ENCODE measurements at places on chromosomes 2 and 18. TPM values are rescaled to one million over a fixed set of nuclear protein-coding genes. Genes with fewer than 3 reads are reported as not detected.
A peak's percentile ranks its signal among the peaks of the same experiment; 100 is the strongest.

Gene LRRC30
- not detected for total RNA-seq

Gene C1QL2
- total RNA-seq: not detected

Gene LIMS3
- 1.4 TPM for total RNA-seq

Gene DNMT3A
- 43.1 TPM for total RNA-seq

Gene MC5R
- not detected for total RNA-seq

Gene MFF
- 144 TPM for total RNA-seq

Gene TNFAIP6
- not detected for total RNA-seq

Gene TTN
- not detected for total RNA-seq

Gene PTPRN
- not detected for total RNA-seq

Gene OTOS
- total RNA-seq: not detected

Gene VAMP8
- total RNA-seq: 124 TPM

Gene CAPN14
- 0.35 TPM for total RNA-seq

Gene CPS1
- 27.5 TPM for total RNA-seq

DNA sequence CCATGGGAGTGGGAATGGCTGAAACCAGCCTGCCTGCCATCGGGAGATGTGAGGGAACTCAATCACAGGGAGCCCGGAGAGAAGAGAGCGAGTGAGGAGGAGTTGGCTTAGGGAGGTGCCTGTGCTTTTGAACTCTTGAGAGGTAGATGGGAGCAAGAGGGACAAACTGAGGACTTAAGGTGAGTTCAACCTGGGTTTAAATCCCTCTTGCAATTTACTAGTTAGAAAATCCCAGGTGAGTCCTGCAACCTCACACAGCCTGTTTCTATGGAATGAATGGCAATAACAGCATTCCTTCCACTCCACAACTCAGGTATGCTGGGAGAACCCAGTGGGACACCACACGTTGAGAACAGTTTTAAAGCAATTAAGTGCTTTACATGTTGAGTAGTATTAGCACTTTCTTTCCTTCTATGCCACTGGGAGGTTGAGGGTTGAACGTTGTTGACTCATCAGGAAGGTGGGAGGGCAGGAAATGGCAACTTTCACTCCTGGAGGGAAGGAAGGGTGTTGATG, 57.3 kb downstream of the VIT start:
- DNase-seq: no peak

GRCh38 chr2:11842336-11842735, 95.9 kb downstream of the LPIN1 start:
- DNase-seq: no peak

DNA sequence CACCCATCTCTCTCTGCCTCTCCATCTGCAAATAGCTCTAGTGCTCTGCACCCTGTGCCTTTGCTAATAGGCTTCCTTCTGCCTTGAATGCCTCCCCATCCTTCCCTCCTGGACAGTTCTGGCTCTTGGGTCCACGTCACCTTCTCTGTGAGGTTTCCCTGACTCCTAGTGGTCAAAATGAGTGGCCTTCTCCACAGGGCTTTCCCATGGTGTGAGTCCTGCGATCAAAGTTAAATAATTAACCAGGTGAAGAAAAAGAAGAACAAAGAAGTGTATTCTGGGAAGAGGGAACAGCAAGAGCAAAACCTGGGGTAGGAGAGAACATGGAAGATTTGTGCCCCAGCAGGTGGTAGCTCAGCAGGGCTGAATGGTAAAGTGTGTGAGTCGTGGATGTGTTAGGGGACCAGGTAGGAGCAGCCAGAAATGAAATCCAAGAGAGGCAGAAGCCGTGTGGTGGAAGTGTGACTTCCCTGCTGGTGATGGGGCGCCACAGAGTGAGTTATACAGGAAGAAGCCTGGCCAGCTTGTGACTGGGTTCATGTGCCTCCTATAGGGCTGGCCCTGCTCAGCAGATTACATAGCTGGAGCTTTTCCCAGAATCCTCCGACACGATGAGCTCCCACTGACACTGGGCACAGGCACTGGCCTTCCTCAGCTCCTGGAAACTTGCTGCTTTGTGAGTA, 93.8 kb upstream of the LDAH start:
- DNase-seq: no peak

- no peak for DNase-seq
Measured at GRCh38 chr18:49884959-49885358, 71.6 kb upstream of the ACAA2 start.

DNA sequence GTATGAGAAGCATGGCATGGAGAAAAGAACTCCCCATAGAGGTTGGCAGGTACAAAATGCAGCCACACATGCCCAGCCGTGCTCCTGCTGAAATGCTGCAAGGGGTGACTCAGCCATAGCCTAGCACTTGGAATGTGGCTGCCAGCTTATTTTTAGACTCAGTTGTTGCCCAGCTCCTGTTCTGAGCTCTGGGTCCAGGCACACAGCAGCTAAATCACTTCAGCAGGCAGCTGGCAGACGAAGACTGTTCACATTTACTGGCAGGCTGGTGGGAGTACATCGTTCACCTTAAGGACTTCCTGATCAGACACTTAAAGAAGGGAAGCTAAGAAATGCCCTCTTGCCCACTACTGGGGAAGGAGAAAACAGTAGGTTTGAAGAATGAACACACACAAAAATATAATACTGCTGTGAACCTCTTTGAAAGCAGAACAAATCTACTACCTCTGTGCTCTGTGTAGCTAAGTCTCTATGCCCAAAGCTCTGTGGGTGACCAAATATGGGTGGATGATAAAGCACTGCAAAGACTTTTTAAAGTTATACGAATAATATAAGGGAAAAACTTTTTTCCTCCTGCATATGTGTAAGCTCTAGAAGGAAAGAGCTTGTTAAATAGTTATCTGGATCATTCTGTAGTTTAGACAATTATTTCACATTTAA, 146.1 kb downstream of the LNPK start:
- peak; percentile 34 for DNase-seq

- no peak for DNase-seq
Measured at GRCh38 chr2:233217892-233218377, 33.5 kb upstream of the ATG16L1 start.

GRCh38 chr2:218193701-218194100, 23.3 kb upstream of the ARPC2 start:
- no peak for DNase-seq

DNA sequence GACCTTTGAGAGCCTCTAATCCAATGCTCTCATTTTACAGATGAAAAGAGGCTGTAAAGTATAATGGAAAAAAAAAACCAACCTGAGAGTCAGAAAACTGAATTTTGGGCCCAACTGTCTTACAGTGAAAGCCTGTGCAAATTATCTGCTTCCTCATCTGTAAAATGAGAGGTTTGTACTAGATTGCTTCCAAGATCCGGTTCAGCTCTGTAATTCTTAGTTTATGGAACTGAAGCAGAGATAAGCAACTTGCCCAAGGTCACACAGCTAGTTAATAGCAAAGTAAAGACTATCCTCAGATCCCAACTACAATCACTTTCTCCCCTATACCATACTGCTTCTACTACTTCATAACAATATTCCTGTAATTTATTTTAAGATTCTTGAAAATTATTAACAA, 6.3 kb downstream of the TLK1 start:
- no peak for DNase-seq

- no peak for DNase-seq
Measured at GRCh38 chr2:239287461-239287860, 113.4 kb downstream of the HDAC4 start.

- DNase-seq: no peak
Measured at GRCh38 chr2:239600650-239601049, 199.8 kb upstream of the HDAC4 start.

GRCh38 chr2:174524527-174524926, 37.7 kb upstream of the GPR155 start:
- no peak for DNase-seq

GRCh38 chr2:182069416-182069815, 83.8 kb downstream of the PPP1R1C start:
- DNase-seq: no peak

GRCh38 chr2:64213532-64214275, 69.5 kb upstream of the PELI1 start:
- no peak for DNase-seq

- no peak for DNase-seq
Measured at GRCh38 chr18:9876212-9876866, 9.4 kb upstream of the TXNDC2 start.

DNA sequence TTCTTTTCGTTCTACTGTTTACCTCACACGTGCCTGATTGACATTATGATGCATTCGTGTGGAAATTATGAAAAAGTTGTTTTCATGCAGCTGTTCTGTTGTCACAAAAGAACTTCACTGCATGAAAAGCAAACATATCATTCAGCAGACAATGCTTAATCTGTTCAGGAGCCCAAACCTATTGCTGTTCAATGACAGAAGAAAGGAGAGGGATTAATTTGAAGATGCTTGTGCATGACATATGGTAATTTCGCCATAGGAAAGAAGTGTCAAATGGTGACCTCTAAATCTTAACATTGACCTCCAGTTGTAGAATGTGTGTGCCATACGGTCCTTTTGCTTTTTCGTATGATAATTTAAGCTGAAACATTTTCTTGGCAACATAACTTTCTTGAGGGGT, 124.5 kb downstream of the WDR7 start:
- DNase-seq: no peak

DNA sequence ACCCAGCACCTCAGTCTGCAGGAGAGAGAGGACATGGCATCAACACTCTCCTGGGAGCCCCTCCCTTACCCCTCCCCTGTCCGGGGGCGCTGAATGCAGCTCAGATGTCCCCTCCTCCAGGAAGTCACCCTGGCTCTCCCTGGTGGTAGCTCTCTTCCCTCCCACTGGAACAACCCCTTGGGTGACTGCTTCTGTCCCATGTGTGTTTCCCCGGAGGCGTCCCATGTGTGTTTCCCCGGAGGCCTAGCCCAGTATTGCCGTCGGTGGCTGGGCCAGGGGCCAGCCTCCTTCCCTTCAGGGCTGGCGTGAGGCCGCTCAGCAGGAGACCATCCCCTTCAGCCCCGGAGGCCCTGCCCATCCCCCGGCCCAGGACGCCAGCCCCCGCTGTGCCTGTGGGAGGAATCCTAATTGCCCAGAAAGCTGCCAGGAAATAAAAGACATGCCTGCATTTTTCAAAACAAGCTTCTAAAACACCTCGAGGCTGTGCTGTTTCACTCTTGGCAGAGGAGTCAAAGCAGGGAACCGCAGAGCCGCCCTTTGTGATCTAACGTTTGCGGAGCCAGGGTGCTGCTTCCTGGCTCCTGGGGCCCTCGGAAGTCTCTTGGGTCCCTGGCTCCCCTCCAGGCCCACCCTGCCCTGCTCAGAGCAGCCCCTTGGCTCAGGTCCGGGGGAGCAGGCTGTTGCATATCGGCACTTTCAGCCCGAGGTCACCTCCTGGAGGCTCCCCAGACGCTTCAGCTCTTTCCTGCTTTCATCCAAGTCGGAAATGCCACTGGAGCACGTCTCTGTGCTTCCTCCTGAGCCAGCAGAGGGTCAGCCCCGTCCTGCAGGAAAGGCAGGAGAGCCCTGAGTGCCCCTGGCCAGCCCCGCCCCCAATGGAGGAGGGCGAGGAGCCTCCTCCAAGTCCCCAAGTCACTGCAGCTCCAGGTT, 11.4 kb downstream of the SNED1 start:
- peak; percentile 78 for DNase-seq

GRCh38 chr2:101887328-101887727, 104.4 kb upstream of the IL1R2 start:
- DNase-seq: no peak

DNA sequence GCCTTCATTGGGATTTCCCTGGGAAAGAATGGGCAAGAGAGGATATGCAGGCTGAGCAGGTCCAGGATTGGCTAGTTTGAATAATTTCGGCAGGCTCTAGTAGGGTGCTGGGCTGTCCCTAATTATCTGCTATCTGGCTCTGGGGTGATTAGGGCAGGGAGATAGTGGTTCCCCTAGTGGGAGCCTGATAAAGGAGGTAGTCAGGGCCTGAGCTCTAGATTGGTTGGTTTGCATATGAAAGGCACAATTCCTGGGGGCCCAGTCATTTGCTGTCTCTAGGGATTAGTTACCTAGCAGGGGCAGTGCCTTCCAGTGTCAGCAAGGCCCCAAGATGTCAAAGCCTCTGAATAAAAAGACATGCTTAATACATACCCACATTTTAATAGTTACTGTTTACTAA, 690.1 kb upstream of the KLHL29 start:
- no peak for DNase-seq

DNA sequence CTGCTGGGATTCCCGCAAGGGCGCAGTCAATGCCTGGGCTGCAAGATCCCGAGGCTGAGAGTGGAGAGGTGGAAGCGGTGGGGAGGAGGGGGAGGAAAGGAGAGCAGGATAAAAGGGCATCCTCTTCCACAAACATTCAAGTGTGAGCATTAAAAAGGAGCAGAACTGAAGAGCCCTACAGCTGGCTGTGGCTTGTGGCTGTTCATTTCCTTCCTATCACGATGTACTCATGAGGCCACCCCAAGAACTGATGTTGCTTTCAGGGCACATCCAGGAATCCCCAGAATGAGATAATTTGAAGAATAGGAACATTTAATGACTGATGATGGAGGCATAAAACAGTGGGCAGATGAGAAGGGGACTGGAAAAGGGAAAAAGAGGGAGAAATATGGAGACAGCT, 230.8 kb upstream of the SMIM21 start:
- DNase-seq: no peak

DNA sequence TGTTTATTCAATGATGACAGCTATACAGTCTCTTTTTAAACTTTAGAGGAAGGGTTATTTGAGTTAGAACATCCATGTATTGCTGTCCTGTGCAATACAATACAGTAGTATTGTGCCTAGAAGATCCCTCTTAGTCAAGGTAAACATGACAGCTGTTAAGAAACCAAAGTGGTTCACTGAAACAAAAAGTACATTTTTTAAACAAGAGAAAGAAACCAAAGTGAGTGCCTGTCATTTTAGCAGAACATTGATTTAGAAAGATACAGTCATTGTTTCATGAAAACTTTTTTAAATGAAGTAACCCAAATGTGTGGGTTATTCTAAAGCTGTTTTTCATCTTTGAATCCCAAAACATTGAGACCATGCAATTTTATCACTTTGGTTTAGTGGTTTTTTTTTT, 15.5 kb downstream of the ITPRID2 start:
- no peak for DNase-seq

- peak; percentile 8 for DNase-seq
Measured at GRCh38 chr2:86336675-86337243, 667 bp downstream of the REEP1 start.

GRCh38 chr2:134169788-134170187, 84.1 kb upstream of the MGAT5 start:
- DNase-seq: no peak

DNA sequence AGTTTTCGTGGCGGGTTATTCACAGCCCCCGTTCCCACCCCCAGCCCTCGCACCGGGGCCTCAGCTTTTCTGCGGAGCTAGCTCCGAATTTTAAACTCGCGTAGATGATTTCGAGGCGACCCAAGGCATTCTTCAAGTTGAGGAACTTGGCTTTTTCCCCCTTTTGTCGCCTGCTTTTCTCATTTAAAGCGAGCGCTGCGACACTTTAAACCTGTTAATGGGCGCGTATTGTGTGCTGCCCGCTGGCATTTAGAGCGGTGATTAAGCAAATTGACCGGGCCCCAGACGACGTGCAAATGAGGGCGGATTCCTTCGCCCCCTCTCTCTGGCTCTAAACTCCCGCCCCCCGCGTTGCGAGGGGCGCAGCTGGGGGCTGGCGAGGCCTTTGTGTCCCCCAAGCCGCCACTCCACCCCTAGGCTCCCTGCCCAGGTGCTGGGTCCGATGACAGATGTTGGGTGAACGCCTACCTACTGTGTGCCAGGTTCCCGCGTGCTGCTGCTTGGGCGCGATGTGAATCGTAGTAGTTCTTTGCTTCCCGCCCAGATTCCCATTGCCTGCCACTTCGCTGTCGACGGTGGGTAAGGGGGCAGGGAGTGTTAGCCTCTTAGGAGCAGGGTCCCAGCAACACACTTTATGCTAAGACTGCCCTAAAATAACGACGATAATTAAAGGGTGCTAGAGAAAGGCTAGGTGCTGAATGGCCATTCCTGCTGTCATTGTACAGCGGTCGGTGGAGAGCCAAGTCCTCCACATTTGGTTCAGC, 1.9 kb downstream of the TCF7L1 start:
- DNase-seq: no peak
